Muscle of back (tissue), 13 donors: ENCODE measurements at places on chromosomes 4 and X. TPM values are rescaled to one million over a fixed set of nuclear protein-coding genes. Genes with fewer than 3 reads are reported as not detected.
A peak's percentile ranks its signal among the peaks of the same experiment; 100 is the strongest.

- peak; percentile 12 for DNase-seq
Measured at GRCh38 chr4:128782076-128782715, 27.3 kb upstream of the JADE1 start.

GRCh38 chr4:52657618-52658501, 1.2 kb downstream of the USP46 start:
- DNase-seq: peak; percentile 75

- no peak for DNase-seq
Measured at GRCh38 chr4:107380836-107381438, 339.1 kb downstream of the PAPSS1 start.

DNA sequence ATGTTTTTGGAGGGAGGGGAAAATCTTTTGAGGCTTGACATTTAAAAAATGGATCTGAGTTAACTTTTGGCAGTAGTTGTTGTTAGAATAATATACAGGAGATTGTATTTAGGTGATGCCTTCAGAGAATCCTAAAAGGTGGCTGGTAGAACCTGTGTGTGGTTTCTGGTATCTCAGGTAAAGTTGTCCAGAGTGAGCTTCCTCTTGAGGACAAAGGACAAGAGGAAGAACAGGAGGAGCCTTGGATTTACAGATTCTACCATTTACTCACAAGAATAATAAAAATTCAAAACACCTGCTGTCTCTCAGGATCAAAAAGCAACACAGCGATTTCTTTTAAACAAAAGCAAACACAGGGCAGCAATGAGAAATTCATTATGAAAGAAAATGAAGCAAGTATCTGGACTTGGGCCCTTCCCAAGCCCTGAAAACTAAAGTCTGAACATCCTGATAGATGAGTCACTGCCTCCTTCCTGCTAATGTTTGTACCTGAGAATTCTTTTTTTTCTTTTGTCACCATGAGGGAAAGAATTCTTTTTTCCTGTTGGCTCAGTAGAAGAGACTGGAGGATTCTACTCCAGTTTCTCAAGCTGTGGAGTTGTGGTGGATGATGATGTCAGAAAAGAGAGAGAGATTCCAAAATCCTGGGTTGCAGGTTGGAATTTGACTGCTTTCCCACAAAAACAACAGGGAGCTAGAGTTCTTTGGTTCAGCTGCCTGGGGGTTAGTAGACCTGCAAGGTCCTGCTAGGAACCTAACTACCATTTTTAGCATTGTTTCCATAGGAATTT, 31.5 kb upstream of the RAPGEF2 start:
- peak; percentile 58 for DNase-seq

GRCh38 chr4:8250227-8250626, 19.3 kb upstream of the HTRA3 start:
- DNase-seq: no peak

- DNase-seq: peak; percentile 8
Measured at GRCh38 chr4:181939199-181939945, 303.8 kb upstream of the TENM3 start.

GRCh38 chr4:26815199-26815598, 45.4 kb upstream of the STIM2 start:
- DNase-seq: peak; percentile 22

DNA sequence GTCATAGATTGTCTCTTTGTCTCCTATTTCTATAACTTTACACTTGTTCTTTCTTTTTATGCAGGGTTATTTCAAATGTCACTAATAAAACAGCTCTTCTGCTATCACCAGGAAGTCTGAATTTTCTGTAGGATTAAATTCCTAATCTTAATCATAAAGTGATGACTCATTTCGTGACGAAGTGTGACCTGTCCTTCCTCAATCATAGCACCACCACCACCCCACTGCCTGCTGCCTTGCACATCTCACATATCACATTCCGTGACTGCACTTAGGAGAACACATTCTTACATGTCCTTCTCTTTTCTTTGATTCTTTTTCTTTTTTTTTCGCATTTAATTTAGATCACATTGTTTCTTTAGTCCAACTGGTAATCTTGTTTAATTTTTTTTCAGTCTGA, 57.7 kb upstream of the UGT2B7 start:
- no peak for DNase-seq

DNA sequence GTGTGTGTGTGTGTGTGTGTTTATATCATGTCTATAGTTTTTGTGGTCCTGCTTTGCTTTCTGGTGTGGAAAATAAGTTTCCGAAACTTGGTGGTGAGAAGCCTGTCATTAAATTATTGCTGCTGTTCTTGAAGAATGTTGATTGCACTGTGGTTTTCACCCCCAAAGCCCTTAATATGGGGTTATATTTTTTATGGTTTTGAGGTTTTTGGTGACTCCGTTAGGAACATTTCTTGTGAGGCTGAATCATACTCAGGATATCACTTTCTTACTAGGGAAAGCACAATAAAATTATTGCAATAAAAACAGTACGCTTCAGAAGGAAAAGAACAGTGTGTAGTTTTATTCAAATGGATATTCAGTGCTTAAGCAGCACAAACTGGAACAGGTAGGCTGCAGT, 539.1 kb upstream of the MAGEB18 start:
- no peak for DNase-seq

DNA sequence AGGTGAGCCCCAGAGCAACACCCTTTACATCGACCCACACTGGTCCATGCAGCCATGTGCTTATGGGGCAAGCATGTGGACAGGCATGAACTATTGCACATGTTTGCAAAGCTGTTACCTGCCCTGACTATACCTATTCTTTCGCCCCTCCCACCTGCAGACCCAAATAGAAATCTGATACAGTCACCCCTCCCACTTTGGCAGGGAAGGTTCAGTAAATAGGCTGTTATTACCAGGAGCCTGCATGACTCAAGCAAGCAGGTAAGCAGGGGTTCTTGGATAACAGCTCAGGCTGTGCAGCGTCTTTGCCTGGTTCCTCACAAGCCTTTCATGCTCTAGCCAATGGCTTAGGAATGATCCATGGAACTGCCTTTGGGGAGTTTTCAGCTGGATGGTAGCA, 122.7 kb upstream of the DIPK2B start:
- DNase-seq: no peak

GRCh38 chrX:110338935-110339334, 19.7 kb upstream of the RTL9 start:
- no peak for DNase-seq

DNA sequence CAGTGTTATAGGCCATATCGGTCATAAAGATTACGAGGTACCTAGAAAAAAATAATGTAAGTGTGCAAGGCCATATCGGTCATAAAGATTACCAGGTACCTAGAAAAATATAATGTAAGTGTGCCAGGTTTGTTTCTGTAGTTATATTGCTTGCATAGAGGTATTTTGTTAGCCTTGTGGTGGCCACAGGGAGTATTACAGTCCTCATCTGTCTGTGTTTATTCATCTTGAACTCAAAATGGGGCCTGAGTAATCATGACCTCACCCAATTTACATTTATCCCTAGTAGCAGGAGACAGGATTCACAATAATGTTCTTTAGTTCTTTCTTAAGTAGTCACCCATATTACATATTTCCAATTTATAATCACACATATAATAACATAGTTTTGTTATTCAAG, 459.7 kb downstream of the MID1IP1 start:
- DNase-seq: no peak

GRCh38 chr4:151415978-151416377, 7.0 kb downstream of the FHIP1A start:
- DNase-seq: no peak

GRCh38 chr4:184237612-184238011, 19.9 kb upstream of the ENPP6 start:
- DNase-seq: no peak

DNA sequence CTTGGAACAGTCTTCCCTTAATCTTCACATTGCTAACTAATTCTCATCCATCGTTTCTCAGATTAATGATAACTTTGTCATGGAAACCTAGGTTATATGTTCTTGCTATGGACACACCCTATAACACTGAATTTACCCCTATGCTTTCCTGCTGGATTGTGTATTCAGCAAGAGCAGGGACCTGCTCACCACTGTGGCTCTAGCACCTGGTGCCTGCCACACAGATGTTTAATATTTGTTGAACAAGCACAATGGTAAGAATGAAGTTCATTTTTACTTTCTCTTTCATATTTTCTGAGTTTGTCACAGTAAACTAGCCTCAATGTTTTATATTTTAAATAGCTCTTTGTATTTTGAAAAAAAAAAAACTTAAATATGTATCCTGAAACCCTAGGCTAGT, 734.0 kb upstream of the DIAPH2 start:
- no peak for DNase-seq

DNA sequence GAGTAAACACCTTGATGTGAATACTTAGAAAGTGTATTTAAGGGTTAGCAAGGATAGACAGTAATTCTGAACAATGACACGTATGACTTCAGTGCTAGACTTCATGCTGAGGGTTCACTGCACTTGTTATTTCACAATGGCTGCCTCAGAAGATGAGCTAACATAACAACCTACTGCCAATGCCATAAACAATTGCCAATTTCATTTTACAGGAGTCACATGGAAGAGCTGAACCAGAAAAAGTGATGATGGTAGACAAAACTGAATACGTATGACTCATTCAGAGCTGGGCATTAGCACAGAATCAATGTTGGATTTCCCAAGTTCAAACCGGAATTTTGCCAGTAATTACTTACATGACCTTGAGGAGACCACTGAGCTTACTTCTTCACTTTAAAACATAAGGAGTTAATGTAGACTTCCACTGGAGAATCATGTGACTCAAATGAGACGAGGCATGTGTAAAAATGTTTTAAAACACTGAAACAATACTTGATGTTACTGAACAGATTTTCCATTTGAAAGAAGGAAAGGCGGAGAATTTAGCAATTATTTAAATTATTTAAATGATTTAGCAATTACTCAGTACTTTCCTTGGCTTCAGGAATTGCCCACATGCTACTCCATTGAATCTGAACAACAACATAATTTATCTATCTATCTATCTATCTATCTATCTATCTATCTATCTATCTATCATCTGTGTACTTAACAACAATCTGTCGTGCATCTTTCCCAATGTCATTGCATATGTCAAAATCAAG, 868.5 kb upstream of the SLIT2 start:
- no peak for DNase-seq

DNA sequence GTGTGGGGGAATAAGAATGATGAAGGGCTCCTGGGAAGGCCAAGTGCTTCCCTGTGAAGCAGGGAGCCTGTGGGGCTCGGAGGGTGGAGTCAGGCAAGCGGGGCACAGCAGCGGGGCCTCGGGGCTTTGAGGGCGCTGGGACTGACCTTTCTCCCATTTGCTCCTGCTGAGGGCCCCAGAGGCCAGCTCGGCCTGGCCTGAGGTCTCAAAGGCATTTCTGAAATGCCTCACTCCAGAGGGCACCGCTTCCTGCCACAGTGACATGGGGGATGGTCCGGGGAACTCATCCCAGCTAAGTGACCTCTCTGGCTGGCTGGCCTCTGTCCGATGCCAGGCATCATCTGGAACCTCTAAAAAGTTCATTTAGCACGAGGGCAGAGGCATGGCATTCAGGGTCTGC, 98.8 kb upstream of the STX18 start:
- no peak for DNase-seq

GRCh38 chr4:2058264-2059045, 672 bp upstream of the NAT8L start:
- no peak for DNase-seq

DNA sequence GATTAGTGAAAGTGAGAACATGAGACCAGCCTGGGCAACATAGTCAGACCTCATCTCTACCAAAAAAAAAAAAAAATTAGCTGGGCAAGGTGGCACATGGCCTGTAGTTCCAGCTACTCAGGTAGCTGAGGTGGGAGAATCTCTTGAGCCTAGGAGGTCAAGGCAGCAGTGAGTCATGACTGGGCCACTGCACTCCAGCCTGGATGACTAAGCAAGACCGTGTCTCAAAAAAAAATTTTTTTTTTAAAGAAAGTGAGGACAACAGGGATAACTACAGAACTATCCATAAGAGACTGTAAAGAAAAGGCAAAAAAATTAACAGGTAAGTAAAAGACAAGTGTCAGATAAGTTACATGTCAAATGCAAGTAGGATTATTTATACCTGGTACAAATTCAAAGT, 13.5 kb upstream of the SPP1 start:
- DNase-seq: no peak

- no peak for DNase-seq
Measured at GRCh38 chrX:38318606-38319005, 8.7 kb downstream of the RPGR start.

DNA sequence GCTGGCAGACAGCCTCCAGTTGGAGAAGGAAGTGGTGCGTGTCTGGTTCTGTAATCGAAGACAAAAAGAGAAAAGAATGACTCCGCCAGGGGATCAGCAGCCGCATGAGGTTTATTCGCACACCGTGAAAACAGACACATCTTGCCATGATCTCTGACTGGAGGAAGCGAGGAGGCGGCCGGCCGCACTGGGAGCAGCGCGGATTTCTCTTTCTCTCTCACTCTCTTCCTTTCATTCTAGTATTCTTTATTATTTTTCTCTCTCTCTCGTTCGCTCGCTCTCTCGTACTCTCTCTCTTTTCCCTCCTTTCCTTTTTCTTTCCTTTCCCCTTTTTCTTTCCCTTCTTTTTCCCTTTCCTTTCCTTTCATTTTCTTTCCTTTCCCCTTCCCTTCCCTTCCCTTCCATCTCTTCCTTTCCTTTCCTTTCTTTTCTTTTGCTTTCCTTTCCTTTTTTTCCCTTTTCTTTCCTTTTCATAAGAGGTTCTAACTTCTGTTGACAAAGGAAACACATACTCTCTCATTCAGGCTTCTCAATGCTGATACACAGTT, 1.2 kb downstream of the POU3F4 start:
- no peak for DNase-seq

DNA sequence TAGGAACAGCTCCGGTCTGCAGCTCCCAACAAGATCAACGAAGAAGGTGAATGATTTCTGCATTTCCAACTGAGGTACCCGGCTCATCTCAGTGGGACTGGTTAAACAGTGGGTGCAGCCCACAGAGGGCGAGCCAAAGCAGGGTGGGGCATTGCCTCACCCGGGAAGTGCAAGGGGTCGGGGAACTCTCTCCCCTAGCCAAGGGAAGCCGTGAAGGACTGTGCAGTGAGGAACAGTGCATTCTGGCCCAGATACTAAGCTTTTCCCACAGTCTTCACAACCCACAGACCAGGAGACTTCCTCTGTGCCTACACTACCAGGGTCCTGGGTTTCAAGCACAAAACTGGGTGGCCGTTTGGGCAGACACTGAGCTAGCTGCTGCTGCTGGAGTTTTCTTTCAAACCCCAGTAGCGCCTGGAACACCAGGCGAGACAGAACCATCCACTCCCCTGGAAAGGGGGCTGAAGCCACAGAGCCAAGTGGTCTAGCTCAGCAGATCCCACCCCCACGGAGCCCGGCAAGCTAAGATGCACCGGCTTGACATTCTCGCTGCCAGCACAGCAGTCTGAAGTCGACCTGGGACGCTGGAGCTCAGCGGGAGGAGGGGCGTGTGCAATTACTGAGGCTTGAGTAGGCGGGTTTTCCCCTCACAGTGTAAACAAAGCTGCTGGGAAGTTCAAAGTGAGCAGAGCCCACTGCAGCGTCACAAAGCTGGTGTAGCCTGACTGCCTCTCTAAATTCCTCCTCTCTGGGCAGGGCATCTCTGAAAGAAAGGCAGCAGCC, 84.6 kb downstream of the THOC2 start:
- DNase-seq: peak; percentile 3

Gene VCX3B
- polyA plus RNA-seq: not detected

Gene PRRG3
- polyA plus RNA-seq: 31.2 TPM

Gene LARP1B
- polyA plus RNA-seq: 21.2 TPM

Gene CLDN22
- polyA plus RNA-seq: 0.09 TPM

Gene ELOVL6
- polyA plus RNA-seq: 7.6 TPM

Gene HTRA3
- 53.2 TPM for polyA plus RNA-seq

Gene MAPK10
- 6.9 TPM for polyA plus RNA-seq

Gene CSN3
- polyA plus RNA-seq: not detected

Gene ZCCHC12
- polyA plus RNA-seq: 0.70 TPM

Gene MTMR8
- polyA plus RNA-seq: 0.98 TPM

Gene KLHL4
- 10.6 TPM for polyA plus RNA-seq
